Thoracic aorta (tissue), 2 donors: ENCODE measurements at places on chromosomes 16 and 17.

DNA sequence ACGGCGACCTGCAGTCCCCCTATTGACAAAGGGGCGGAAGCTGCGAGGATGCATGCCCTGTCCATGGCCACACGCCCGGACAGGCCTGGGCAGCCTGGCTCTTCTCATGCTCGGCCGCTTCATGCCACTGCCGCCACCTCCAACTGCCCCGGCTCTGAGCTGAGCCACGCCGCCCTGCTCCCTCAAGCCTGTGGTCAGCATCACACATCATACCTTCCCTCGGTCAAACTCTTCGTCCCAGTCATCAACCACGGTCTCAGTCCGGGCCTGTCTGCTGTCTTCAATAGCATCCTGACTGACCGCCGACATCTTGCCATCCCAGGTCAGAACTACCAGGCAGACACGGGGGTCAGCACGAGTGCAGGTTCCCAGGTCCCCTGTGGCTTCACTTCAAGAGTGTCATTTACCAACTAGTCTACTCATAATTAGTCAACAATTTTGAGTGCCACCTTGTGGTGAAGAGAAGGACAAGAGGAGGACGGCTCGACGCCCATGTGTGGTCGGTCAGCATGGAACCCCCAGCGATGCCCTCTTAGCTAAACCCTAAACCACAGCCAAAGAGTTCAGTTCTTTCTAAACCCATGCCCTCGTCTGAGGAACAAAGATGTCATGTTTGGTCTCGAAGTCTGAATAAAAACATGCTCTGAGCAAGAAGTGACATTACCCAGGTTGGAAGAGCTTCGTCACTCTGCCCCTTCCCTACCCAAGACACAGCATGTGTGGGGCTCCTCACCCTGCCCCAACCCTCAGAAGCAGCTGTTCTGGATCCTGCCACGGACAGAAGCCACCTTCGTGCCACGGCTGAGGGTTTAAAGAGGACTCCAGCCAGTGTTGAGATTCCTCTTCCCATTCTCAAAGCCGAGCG, 16.9 kb upstream of the CYTH1 start:
- DNase-seq, result no peak

DNA sequence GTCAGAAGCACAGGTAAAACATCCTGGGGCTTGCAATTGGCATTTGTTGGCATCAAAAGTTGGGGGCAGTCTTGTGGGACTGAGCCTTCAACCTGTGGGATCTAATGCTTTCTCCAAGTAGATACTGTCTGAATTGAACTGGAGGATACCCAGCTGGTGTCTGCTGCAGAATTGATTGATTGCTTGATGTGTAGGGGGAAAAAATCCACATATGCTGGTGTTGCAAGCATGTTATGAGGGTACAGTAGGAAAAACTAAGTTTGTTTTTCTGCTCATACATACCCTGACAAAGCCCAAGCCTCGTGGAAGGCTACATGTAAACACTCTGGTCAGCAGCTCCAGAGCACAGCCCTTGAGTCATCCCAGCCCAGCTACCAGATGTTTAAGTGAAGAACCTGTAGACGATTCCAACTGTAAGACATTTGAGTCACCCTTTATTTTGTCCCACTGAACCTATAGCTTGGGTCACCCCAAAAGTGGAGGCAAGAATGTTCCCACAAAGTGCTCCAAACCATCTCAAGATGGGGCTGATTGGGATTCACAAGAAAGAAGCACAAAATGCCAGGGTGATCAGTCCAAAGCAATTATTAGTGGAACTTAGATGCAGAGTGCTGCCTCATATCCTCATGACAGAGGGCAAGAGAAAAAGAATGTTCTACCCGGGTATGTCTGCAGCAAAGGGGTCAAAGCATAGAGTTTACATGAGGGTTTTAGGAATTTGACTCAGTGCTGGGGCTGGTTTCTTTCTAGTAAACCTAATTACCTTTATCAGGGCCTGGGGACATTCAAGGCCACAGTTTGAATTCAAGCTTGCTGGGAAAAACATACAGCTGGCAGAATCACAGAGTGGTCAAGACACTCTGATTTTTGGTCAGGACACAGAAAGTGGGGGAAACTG, 9.6 kb upstream of the APPBP2 start:
- no peak for DNase-seq

DNA sequence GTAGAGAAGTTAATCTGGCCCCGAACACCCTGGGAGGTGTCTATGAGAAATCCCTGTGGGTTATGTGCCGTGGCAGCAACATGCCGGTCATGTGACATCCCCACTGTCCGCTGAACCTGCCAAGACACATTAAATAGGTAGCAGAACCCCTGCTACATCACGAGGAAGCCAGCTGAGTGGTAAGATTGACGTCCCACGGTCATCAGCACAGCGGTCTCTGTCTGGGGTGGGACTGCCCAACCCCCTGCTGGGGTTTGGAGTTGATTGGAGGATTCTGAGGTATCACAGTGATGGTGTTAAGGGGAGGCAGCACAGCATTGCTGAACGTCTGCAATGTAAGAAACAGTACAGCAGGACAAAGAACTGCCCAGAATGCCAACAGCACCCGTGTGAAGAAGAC, 2.0 kb downstream of the TMED6 start:
- no peak for DNase-seq

DNA sequence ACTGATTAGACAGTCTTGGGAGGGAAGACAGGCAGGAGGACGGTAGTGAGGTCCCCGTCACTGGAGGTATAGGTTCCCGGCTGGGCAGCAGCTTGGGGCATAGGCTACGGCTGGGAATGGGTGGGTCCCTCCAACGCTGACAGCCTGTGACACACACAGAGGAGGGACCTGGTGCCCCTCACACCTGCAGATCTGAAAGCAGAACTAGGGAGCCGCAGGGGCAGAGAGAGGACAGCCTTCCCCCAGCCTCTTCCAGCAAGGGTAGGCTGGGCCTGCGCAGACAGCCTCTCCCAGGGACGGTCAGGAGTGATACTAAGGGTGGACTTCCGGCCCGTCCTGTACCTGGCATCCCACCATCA, 2.0 kb downstream of the P2RX1 start:
- no peak for DNase-seq

DNA sequence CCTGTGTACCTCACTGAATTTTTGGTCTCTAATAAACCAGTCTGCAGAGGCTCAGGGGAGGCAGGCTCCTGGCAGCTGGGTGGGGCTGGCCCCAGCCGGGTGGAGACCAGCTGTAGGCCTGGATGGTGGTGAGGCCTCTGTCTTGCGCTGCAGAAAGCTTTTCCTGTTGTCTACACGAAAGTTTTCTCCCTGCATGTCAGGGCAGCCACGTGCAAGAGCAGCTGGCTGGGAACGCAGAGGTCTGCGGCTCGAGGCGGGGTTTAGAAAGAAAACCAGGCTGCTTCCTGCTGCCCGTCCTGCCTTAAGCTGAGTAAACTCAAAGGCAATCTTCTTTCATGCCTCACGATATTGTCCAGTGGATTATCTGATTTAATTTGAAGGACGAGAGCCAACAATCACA, 2.4 kb downstream of the SERPINF1 start:
- DNase-seq, result no peak

DNA sequence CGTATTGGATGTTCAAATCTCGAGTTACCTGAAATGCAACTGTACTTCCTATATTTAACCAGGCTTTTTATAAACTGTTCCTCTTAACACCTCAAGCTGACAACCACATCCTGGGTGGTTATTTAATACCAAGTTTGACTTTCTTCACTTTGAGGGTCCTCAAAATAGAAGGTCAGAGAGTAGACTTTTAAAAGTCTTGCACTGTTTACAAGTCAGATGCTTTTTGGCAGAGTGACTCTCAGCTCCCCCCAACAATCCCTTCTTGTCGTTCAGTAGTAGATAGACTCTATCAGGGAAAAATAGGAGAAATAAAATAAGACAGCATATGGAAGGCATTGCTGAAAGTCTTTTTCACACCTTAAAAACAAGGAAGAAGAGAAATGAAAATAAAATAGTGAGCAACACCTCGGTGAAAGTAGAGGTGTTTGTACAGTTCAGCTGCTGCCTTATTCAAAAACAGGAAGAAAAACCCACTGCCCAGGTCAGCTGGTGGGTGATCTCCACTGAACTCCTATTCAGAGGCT, 650.4 kb downstream of the WWOX start:
- no peak for DNase-seq
